ENCODE measurements at places on chromosomes 11 and 22.

DNA sequence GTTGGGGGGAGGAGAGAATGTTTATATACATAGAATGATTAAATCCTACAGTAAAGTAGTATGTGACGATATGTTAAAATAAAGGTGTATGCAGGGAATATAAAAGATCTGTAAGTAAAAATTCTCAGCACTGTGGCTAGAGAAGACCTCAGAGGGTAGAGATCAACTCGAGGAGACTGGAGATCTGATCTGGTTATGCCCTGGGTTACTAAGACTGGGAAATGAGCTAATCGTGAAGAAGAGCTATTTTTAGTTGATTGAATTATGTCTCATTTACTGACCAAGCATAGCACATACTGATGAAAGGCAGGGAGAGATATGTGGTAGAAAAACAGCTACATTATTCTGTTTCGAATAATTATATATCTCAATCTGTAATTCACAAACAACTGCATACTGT, 42.8 kb upstream of the ALKBH3 start:
- no peak for DNase-seq

DNA sequence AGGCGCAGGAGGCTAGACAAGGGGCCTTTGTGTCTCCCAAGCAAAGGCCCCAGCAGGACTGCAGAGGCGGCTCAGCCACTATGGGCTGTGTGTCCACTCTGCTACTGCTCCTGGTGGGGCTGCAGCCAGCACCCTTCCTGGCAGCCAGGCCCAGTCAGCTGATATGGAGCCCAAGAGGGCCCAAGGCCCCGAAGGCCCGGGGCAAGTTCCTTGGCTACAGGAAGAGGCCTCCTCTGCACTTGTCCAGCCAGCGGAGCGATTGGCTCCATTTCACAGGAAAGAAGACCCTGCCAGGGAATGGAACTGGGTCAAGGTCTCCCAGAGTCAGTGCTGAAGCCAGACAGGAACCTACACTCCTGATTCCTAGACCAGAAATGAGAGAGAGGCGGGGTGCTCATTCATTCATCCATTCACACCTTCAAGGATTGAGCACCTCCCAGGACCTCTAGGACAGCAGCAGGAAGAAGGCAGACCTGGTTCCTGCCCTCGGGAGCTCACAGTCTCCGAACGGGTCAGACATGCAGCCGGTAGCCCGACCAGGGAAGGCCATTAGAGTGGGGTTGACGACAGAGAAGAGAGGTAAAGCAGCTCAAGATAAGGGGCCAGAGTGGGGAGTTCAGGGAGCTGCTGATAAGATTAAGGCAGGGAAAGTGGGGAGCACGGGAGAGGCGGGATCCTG, 811 bp upstream of the P2RY2 start:
- no peak for DNase-seq

- peak; percentile 28 for DNase-seq
Measured at GRCh38 chr22:26398741-26399153, 30.3 kb upstream of the ASPHD2 start.

DNA sequence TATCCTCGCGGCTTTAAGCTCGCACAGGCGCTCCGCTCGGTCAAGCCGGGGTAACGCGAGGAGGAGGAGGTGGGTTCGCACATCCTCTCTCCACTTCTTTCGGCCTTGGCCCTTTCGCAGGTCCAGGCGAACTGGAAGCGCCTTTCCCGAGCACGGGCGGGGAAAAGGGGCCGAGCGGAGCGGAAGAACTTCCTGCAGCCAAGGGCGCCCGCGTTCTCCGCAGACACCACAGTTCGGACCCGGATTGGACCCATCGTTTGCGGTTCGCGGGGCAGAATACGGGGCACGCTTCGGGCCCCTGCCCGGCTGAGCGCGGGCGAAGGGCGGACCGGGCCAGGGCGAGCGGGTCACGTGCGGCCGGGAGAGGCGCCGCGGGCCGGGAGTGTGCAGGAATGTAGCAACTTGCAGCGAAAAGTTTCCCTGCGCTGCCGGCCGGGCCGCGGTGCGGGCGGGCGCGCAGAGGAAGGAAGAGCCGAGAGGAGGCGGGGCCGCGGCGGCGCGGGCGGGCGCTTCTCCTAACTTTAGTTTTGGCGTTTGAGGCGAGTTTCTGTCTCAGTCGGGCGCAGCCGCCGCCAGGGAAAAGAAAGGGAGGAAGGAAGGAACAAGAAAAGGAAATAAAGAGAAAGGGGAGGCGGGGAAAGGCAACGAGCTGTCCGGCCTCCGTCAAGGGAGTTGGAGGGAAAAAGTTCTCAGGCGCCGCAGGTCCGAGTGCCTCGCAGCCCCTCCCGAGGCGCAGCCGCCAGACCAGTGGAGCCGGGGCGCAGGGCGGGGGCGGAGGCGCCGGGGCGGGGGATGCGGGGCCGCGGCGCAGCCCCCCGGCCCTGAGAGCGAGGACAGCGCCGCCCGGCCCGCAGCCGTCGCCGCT, at the start of gene YAP1:
YAP1 (plus strand) TSS at position 552 of the 865 bp plus-strand sequence. CDS start 402 bp downstream, outside the sequence.
- DNase-seq = peak; percentile 90

GRCh38 chr11:116775975-116776374, 3.2 kb upstream of the BUD13 start:
- DNase-seq = no peak

Data from fibroblast of skin of left biceps (primary cell).